ENCODE measurements at places on chromosomes 2 and 18.

DNA sequence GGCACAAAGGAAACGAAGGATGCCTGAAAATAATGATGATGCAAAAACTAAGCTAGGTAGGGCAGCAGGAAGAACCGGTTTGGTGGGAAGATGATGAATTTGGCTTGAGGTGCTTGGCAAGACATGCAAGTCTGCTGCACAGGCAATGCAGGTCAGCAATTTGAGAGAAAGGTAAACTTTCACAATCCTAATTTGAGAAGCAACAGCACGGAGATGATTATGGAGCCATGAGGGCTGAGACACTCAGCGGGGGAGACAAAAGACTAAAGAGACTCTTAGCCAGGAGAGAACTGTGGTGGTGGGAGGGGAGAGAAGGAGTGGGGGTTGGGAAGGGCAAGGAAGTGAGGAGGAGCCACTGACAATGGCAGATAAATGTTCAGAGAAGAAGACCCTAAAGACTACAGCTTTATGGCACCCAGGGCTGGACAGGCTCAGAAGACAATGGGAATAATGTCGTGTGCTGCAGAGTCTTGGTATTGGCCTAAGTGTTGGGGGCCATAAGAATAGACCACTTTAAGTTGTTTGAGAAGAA lies 19.4 kb upstream of the RNF149 start:
- DNase-seq, result no peak

GRCh38 chr2:158998551-158999248 lies 30.3 kb downstream of the TANC1 start:
- DNase-seq, result peak; percentile 83

GRCh38 chr18:48007955-48008701 lies 77.7 kb upstream of the SMAD2 start:
- peak; percentile 64 for DNase-seq

DNA sequence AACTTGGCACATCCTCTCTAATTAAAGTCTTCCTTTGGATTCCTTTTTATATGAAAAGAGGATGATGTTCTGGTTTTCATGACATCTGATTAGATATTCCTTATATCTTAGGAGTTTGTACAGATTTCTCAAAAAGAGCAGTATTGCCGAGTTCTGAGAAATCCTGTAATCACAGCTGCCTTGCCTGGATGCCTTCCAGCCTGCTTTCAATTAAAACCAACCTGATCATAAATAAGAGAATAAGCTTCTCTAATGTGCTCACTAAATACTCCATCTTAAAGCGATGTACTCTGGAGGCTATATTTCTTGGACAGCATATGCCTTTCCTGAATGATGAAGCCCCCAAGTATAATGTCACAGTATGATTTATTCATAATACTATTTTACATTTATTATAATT lies 1203.8 kb upstream of the PIK3C3 start:
- no peak for DNase-seq

- DNase-seq, result no peak
Observed at GRCh38 chr2:119774026-119774425, 14.3 kb downstream of the PTPN4 start.
